ENCODE measurements at places on chromosomes 5 and 9. TPM values are rescaled to one million over a fixed set of nuclear protein-coding genes. Genes with fewer than 3 reads are reported as not detected.

GRCh38 chr9:91177661-91178280 is 183.9 kb downstream of the AUH start:
- no peak for DNase-seq

DNA sequence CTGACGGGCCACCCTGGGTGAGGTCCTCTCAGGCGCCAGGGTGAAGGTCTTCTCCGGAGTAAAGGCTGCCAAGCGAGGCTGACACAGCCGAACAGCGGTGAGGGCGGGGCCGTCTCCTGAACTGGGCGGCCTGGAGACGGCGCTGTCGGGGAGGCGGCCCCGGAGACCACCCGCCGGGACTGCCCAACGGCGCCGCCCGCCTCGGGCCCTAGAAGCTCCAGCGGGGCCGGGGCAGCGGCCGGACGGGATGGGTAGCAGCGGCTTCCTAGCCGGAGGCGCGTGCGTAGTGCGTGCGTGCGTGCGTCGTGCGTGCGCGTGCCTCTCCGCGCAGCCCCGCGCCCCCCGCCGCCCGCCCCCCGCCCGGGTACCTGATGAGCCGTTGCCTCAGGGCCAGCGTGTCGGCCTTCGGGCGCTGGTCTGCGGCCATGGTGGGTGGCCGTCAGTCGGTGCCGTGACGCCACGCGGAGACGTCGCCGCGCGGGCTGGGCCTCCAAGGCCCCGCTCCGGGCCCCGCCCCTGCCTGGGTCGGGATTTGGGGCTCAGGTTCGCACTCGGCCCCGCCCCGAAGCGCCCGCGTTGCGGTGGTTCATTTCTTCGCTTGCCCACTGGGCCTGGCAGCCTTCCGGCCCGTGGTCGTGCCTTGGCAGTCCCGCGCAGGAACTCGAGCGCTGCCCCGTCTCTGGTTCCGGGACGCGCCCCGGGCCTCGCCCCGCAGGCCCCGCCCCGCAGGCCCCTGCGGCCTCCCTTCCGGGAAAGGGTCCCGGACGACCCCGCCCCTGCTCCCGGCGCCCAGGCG is at the start of gene PHYKPL:
Gene PHYKPL (minus strand): TSS at position 679 of the 796 bp plus-strand sequence. CDS start 252 bp downstream, at position 427.
- DNase-seq: peak; percentile 64

DNA sequence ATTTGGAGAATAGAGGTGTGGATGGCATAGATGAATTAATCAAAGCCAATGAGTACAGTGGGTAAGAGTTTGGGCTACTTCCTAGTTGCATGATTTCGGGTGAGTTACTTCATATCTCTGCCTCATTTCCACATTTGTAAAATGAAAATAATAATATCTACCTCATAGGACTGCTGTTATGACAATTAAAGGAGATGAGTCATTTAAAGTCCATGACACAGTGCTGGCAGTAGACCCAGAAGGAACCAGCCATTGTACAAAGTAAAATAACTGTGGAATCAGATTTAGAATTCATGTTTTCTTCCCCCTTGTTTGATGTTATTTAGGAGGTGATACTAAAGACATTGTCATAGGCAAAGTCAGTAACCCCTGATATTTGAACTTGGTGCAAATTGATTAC is 139.5 kb upstream of the SLC27A6 start:
- no peak for DNase-seq

- no peak for DNase-seq
Measured at GRCh38 chr5:125634216-125634835, 788.9 kb upstream of the GRAMD2B start.

- no peak for DNase-seq
Measured at GRCh38 chr5:11377896-11378295, 526.4 kb downstream of the CTNND2 start.

GRCh38 chr9:98038958-98039357 is 17.6 kb upstream of the NANS start:
- no peak for DNase-seq

GRCh38 chr9:74172874-74173273 is 324.3 kb upstream of the RORB start:
- no peak for DNase-seq

- no peak for DNase-seq
Measured at GRCh38 chr5:180381428-180381827, 28.3 kb upstream of the GFPT2 start.

GRCh38 chr5:169547508-169547907 is 36.1 kb upstream of the SPDL1 start:
- DNase-seq: no peak

Gene HAPLN1
- total RNA-seq: not detected

Gene FGF1
- total RNA-seq: not detected

Gene ZFP2
- 0.35 TPM for total RNA-seq

Gene ORM2
- total RNA-seq: not detected

Gene SH3PXD2B
- total RNA-seq: 11.5 TPM

All from NCI-H460 (cell line).